ENCODE measurements at places on chromosomes 4 and X. TPM values are rescaled to one million over a fixed set of nuclear protein-coding genes. Genes with fewer than 3 reads are reported as not detected.

The DUX4 gene
- 1.2 TPM for total RNA-seq

The HS3ST1 gene
- 1.7 TPM for total RNA-seq

The TRIM61 gene
- total RNA-seq = 0.34 TPM

The SEC24D gene
- total RNA-seq = 26.0 TPM

The YY2 gene
- total RNA-seq = 1.1 TPM

The ARAP2 gene
- total RNA-seq = 1.4 TPM

The SPANXN3 gene
- total RNA-seq = not detected

The TSPAN7 gene
- total RNA-seq = 54.0 TPM

The HOPX gene
- 0.54 TPM for total RNA-seq

The SMARCA1 gene
- total RNA-seq = 55.7 TPM

The NAT8L gene
- total RNA-seq = 8.3 TPM
